ENCODE measurements at places on chromosomes 1 and 21.

GRCh38 chr21:35779690-35780570 lies 280.4 kb downstream of the SETD4 start:
- peak; percentile 30 for DNase-seq

DNA sequence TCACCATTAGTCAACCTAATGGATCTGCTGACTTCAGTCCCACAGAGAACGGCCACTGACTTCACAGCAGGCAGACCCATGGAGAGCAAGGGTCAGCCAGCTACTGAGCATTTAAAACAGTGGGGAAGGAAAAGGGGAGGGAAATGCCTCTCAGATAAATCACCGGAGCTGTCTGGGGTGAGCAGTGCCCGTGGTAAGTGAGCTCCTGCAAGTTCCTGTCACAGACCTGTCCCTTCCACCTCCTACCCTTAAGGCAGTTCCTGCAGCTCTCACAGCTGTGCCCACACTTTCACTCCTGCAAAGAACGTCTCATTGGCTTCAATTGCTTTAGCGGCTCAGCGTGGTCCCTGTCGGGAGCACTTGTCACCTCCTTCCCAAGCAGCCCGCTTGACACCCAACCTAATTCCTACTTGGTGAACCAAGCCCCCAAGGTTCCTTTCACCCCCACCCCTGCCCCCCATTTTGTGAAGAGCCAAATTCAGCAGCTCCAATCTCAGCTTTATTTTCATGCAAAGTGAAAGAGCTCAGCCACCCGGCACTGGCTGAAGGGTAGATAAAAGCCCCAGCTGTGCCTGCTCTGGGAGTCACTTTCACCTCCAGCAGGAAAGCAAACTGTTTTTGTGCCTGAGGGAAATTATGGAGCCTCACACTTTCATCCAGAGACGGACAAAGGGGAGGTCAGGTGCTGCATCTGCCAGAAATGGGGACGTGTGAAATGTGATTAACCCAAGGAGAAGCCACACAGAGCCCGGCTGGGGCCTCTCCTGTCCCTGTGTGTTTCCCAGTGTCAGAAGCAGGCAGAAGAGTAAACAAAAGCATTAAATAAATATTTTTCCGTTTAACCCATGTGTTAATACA lies 306.2 kb downstream of the TTLL7 start:
- DNase-seq: no peak

GRCh38 chr1:32701421-32701911 lies 1.1 kb downstream of the SYNC start:
- no peak for DNase-seq

GRCh38 chr21:31449921-31450535 lies 106.0 kb upstream of the TIAM1 start:
- DNase-seq: no peak

GRCh38 chr1:22804406-22804805 lies 93.8 kb downstream of the EPHB2 start:
- DNase-seq: no peak

- no peak for DNase-seq
Measured at GRCh38 chr1:40081871-40082270, 15.2 kb downstream of the PPT1 start.

DNA sequence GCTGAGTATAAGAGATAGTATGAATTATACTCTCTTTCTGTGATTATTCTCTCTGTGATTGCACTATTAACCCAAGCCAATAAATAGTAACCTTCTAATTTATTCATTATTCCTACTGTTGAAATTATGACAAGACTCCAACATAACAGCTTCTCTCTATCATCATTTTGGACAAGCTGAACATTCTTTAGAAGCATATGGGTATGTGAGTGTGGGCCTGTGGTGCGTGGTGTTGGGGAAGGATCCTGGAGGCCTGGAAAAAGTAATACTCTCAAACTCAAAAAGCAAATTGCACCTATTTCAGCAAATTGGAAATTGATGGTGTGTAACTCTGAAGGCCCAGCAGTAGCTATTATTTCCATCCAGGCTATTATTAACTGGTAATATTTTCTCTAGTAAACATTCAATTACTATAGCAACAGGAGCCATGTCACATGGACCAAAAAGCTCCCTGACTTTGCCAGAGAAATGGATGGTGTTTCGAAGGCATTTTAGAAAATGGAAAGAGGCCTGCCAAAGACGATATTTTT lies 502.8 kb downstream of the LTN1 start:
- no peak for DNase-seq

DNA sequence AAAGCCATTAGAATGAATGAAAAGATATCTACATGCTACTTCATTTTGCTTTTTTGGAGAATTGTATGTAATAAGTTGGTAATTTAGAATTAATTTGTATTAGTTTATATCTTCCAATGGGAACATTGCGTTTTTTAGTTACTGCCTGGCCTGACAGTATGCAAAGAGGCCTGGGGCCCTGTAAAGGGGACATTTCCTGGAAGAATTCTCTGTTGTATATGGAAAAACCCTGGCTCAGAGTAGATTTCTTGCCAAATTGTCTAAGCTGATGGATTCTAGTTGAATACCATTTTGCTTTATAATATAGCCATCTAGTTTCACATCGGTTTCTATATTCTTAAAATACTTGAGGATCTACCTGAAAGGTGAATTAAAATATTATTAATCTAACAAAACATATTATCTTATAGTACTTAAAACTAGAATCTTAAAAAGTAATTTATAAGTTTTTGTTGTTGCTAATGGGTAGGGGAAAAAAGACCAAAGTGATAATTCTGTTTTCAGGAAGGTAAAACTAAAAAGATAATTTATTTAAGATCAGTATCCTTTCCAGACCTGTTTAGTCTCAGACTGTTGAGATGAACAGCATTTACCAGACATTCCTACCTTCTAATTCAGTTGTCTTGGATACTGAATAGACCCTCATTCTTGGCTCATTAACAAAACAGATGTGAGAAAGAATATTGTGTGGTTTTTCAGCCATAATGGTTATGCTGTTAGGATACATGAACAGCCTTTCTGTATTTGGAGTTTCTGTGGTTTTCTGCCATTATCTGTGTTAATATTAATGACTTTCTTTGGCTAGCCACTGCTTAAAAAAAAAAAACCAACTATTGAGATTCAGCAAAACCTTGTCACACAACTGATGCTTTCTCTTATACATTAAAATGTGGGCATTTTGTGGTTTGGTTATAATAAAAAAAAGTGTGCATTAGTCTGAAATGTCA lies 4.8 kb downstream of the AGO3 start:
- no peak for DNase-seq

GRCh38 chr21:36499578-36500471 lies 19.9 kb upstream of the CLDN14 start:
- DNase-seq: no peak

- no peak for DNase-seq
Measured at GRCh38 chr1:17498214-17498613, 41.3 kb upstream of the ARHGEF10L start.

- no peak for DNase-seq
Measured at GRCh38 chr21:26179501-26179900, 8.9 kb upstream of the APP start.

DNA sequence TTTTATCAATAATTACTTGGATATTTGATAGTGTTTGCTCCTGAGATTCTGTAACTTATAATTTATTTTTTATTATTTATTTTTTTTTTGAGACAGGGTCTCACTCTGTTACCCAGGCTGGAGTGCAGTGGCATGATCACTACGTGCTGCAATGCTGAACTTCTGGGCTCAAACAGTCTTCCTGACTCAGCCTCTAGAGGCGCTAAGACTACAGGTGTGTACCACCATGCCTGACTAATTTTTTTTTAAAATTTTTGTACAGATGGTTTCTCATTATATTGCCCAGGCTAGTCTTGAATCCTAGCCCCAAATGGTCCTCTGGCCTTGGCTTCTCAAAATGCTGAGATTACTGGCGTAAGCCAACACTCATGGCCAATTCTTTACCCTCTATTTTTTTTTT lies 845.5 kb upstream of the ADGRL4 start:
- no peak for DNase-seq

GRCh38 chr21:37668462-37669239 lies 247.6 kb downstream of the KCNJ6 start:
- DNase-seq: no peak

DNA sequence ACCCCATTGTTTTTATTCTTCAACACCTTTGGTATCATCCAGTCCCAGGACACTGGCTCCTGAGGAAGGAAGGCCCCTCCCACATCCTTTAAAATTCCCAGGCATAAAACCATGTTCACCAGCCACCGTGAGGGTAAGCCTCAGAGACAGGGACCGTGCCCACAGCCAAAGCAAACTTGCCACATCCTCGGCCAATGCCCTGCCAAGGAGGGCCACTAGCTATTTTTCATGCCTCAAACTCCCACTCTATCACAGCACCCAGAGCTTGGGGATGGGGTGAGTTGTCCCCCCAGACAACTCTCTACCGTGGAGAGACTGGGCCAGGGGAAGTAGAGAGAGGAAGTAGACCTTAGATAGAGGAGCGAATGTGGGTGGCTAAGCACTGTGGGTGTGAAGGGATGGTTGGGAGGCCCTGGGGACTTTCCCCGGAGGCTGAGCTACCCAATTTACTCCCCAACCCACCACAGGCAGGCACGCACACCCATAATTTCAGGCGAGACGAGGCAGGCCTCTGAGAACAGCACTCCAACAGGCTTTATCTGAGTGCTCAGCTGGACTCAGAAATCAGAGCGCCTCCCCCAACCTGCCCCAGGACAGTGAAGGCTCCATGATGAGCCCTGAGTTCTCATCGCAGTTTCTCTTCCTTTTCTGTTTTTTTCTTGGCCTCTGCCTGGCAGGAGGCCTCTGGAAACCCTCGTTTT lies 15.9 kb upstream of the BTG2 start:
- no peak for DNase-seq

DNA sequence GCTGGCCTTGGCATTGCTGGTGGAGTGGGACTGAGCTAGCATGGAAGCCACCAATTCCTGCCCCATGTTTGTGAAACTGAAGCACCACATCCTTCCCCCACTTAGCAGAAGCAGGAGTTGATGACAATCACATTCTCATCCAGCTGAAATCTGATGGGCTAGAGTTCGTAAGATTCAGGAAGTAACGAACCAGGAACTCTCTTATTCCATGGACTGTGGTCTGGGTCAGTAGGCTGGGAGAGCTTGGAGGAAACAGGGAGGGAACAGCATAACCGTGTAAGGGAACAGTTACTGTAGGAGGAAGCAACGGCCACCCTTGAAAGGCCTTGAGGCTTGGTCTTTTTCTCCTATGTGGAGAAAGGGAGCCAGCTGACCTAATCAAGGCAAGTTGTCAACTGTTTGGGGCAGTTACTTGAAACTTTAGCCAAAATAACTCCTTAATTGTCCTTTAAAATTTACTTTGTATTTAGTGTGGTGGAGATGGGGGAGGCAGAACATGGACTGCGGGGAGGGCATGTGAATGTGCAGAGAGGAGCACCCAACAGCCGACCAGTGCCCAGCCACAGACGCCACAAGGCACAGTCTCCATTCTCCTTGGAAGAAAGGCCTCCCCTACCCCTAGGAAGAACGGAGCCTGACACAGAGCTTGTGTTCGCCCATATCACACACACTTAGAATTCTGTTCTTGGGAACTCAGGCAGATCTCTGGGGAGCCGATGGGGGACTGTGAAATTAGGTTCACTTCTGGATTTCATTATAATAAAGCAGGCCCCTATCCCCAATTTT lies 2.0 kb upstream of the COQ8A start:
- DNase-seq: no peak

- DNase-seq: no peak
Measured at GRCh38 chr1:153770797-153771196, 4.4 kb upstream of the SLC27A3 start.

- DNase-seq: no peak
Measured at GRCh38 chr21:28832013-28832714, 160.5 kb downstream of the LTN1 start.

Data from amniotic stem cell (primary cell).